Stimulated activated CD4-positive, alpha-beta T cell treated with anti-CD3 and anti-CD28 coated beads, Interleukin-12 subunit alpha, Interleukin-12 subunit beta, amount 100 ng/mL, for 48 hours (primary cell): ENCODE measurements at places on chromosomes 2 and 18.

DNA sequence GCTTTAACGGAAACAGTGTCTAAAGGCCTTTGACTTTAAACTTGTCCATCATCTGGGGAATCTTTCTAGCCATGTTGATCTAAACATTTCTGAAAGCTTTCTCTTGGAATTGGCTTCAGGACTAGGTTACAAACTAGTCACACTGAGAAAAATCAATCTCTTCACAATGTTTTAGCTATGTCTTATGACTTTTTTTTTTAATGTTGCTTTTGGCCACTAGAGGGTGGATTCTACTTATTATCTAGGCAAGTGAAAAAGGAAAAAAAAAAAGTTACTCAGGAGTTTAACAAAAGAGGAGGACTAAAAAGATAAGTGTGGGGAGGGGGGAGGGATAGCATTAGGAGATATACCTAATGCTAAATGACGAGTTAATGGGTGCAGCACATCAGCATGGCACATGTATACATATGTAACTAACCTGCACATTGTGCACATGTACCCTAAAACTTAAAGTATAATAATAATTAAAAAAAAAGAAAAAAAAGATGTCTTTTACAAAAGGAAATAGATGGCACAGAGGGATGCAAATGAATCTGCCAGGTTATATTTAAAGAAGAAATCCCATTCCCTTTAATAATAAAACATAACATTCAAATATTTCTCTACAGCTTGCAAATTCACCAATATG, 160.4 kb upstream of the PID1 start:
- no peak for DNase-seq

DNA sequence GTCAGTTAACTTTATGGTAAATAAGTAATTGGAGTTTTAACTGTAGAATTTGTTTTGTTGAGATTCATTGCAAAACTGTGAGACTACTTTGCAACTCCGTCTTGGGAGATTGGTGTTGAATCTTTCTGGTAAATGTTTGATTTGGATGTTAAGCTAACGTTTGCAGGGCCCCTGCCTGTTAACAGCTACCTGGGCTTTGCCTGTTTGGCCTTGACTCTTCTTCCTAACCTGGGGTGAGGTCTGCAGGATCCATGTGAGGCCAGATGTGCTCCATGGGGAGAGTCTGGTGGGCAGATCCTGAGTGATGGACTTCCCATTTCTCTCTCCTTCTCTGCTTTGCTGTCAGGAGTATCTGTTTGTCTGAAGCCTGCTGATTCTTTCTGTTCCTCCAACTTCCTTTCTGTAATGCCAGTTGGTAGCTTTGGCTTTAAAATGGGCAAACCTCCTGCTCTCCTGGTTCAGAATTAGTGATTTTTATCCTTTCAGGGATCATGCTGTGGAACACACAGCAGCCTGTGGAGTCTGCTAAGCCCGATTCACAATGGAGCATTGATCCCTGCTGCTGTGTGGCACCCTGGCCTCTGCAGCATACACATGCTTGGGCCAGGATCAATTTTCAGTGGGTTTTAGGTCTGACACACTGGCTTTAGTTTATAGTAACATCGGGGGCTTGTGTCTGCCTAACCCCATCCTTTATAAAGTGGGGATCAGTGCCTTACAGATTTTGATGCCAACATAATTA, 36.3 kb downstream of the PTPRM start:
- DNase-seq: no peak

GRCh38 chr2:217755027-217755745, 247.6 kb downstream of the TNS1 start:
- no peak for DNase-seq

- DNase-seq: no peak
Observed at GRCh38 chr18:66156946-66157687, 406.3 kb downstream of the CDH7 start.

DNA sequence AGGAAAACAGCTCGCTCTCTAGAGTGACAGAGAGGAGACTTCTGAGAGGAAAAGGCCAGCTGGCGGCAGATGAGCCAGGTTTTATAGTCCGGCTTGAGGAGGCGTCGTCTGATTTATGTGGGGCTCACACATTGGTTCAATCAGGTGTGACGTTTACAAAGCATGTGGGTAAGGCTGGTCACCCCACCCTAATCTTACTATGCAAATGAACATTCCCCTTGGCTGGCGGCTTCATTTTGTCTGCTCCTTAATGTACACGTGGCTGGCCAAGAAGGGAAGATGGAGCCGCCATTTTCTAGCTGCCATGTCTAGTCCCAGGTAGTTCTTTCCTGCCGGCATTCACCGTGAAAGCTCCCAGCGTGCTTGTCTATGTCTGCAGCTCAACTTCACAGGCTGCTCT, 299.1 kb upstream of the SPRED2 start:
- DNase-seq: no peak

- DNase-seq: no peak
Observed at GRCh38 chr2:64731263-64731643, 77.5 kb upstream of the SERTAD2 start.

DNA sequence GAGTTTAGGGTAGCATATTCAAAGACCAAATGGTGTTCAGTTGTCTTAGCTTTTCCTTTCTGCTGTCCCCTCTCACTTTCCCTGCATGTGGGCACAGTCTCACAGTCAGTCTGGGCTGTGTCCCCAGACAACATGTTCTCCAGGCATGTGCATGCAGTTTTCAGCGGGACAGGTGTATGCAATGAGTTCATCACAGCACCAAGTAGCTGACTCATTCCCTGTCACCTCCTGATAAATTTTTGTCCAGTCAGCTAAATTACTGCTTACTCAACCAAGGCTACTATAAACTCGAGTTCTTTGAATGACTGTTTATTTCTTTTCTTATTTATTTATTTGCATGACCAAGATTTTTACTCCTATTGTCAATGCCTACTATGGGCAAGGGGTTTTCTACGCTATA, 148.8 kb upstream of the CDH19 start:
- no peak for DNase-seq

DNA sequence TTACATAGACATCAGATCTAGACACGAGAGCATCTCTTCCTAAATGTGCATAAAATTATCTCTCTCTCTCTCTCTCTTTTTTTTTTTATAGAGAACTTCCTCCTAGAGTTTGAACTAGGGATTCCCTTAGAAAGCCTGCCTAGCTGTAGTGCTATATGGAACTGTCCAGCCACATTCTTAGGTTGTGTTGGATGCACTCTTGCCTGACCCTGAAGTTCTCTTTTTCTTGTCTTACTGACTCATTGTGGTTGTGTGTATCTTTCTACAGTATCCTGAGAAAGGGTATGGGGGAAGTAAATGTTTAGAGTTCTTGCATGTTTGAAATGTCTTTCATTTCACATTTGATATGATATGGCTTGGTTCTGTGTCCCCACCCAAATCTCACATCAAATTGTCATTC, 368.2 kb downstream of the CDH2 start:
- no peak for DNase-seq

DNA sequence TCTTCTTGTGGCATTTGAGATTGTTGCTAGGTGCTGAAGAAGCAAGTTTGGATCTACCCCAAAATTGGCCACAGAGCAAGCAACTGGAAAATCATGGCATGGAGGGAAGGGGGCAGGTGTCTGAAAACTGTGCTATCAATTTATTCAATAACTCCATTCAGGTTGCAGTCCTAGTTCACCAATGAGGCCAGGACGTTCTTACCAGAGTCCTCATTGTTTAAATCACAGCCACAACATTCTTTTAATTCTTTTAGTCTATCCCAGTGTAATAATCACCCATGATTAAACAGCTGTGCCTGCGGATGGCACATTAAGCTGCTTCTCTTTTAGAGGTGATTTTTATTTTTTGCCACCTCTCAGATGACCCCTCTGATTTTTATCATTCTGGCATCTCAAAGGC, 103.5 kb downstream of the ANKRD44 start:
- DNase-seq: no peak

- no peak for DNase-seq
Observed at GRCh38 chr18:36780748-36781147, 48.1 kb downstream of the TPGS2 start.

GRCh38 chr2:195863564-195863963, 205.1 kb downstream of the DNAH7 start:
- DNase-seq: no peak

DNA sequence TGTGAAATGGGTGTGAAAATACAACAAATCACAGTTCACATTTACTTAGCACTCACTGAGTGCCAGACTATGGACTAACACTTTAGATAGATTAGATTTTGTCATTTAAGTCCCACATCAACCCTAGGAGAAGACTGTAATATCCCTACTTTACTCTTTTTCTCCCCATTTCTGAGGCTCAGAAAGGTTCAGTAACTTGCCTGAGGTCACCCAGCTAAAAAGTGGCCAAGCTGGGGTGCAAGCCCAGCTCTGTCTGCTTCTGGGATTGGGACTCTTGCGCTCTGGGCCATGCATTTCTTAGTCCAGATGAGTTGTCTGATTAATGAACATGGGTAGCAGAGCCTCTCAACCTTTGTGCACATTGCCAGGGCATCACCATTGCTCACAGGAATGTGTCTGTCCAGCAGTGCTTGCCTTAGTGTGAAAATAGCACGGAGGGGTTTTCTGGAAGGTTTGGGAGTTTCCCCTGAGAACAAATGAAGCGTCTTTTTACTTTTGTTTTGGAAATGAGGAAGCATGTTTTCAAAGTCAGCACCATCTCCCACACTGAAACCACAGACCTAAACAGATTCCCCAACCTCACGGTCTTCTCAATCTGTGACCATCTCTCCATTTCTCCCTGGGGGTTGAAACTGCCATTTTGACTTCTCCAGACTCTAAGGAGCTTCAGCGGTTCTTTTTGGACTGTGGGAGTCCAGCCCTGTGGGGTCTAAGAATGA, 31.9 kb downstream of the NRP2 start:
- DNase-seq: no peak

DNA sequence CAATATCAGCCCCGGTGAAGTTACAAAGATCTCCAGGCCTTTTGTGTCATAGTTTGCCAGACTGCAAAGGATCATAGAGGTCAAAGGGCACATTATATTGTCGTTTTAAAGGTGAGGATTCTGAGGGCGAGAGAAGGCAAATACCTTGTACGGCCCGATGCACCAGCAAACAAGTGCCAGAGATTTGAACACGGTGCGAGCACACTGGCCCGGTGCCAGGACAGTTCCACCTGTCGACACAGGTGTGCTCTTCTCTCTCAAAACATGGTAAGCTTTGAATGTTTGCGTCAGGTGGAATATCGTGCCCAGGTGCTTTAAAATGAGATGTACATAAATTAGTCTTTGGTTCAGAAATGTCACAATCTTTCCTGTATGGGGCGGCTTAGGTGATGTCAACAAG, 776.1 kb upstream of the ID2 start:
- no peak for DNase-seq

DNA sequence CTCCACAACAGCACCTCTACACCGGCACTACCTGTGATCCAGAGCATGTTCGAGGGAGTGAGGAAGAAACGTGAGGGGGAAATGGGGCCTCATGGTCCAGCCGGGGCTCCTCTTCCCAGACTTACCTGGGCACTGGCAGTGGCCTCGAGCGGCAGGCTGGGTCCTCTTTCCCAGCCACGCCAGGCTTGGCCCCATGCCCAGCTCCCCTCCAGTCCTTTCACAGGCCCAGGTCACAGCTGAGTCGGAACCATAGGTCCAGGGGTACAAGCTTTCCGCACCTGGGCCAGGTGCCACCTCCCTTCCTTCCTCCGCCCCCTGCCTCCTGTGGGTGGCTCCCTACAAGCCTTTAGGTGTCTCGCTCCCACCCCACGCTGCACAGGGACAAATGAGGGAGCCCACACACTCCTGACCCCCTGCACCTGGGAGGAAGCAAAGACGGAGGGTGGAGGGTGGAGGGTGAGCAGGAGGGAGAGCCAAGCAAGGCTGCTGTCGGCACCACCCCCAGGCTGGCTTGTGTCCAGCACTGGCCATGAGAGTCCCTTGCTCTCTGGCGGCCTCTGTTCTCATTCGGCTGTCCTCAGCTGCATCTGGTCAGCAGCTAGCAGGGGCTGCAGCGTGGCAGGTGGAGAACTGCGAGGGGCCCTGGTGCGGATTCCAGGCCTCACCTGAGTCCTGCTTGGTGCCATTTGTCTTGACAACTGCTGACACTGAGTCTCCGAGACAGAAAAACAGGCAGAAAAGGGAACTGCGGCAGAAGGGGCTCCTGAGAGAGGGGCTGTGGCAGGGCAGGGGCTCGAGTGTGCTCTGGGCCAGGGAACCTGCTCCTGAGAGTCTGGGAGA, 26.8 kb downstream of the ADRA2B start:
- DNase-seq: no peak

- no peak for DNase-seq
Observed at GRCh38 chr2:42927334-42928160, 135.2 kb upstream of the HAAO start.

DNA sequence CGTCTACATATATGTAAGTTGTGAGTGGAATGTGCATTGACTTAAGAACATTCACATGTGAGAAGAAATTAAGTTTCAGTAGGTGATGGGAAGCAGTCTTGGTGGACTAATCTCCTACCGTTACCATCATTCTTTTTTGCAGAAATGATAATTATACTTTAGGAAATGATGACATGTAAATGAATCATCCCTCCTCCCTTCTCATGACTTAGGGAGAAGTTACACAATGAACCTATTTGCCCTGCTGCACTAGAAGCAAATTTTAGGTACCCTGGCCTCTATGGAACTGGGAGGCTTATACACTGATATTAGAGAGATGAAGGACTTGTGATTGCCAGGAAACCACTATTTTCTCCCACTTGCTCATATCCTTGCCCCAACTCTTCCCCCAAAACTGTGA, 214.2 kb downstream of the CALCRL start:
- DNase-seq: no peak

DNA sequence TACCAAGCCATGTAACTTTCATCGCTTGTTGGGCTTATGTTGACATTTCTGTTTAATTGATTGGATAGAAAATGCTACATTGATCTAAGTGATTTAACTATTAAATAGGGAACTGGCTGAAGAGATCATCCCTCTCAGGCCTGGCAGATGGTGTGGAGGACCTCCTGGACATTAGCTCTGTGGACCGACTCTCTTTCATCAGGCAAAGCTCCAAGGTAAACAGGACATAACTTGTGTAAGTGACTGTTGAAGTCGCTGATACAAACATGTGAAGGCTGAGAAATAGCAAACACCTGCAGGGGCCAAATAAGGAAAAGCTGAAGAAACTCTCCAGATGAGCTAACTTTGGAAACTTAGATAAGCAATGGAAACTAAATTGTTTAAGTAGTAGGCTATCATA, 68.8 kb downstream of the UNC80 start:
- no peak for DNase-seq

- no peak for DNase-seq
Observed at GRCh38 chr18:22932885-22933205, 283 bp upstream of the RBBP8 start.
